ENCODE measurements at places on chromosomes 12 and 14.
A peak's percentile ranks its signal among the peaks of the same experiment; 100 is the strongest.

DNA sequence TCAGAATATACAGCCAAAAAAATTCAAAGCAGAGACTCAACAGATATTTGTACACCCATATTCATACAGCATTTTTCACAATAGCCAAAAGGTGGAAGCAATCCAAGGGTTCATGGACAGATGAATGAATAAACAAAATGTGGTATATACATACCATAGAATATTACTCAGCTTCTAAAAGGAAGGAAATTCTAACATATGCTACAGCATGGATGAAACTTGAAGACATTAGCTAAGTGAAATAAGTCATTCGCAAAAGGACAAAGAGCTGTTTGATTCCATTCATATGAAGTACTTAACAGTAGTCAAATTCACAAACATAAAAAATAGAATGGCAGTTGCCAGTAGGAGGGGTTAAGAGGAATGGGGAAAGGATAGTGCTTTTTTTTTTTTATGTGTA, 91.8 kb upstream of the ARID2 start:
- DNase-seq = no peak

DNA sequence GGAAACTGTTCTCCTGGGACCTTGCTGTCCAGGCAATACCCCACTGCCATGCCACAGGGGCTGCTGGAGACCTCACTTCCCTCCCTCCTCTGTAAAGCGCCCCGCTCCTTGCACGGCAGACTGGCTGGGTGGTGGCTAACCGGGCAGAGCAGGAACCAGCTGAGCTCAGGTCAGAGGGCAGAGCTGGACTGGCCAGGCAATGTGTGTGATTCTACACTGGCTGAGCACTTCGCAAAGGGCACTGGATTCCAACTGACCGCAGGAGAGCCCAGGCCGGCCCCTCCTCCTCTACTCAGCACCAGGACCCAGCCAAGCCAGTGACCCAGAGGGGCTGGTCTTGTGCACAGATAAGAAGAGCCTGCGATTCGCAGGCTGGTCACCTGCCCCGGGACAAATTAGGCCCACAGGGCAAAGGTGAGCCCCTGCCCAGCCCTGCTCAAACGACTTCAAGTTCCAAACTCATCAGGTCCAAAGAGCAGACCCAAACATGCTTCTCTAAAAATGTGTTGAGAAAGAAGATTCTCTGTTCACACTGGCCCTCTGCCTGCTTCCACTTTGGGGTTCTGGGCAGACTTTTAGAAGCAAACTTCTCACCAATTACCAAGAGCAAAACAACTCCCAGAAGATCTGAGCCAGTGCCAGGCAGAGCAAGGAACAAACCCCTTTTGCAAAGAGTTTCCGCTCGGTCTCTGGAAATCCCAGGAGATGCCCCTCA, 54.9 kb upstream of the DIO3 start:
- no peak for DNase-seq

- DNase-seq = no peak
Measured at GRCh38 chr12:42235426-42235825, 2.6 kb downstream of the YAF2 start.

- peak; percentile 66 for DNase-seq
Measured at GRCh38 chr14:60250257-60251035, 1.4 kb downstream of the PPM1A start.

GRCh38 chr14:79511146-79511545, 700.2 kb downstream of the DIO2 start:
- DNase-seq = no peak

All from eye (tissue), 1 donor.